Tibial nerve (tissue), 4 donors: ENCODE measurements at places on chromosomes 6 and 20. TPM values are rescaled to one million over a fixed set of nuclear protein-coding genes. Genes with fewer than 3 reads are reported as not detected.

- no peaks in the 10 kb centered on the region for H3K27me3 ChIP-seq
- H3K4me3 ChIP-seq = no peak overlapping the region
- H3K36me3 ChIP-seq = no peaks in the 10 kb centered on the region
- H3K4me1 ChIP-seq = peaks cover 13% of the 10 kb centered on the region
- DNase-seq = no peak
Measured at GRCh38 chr6:11710311-11710761, 68.3 kb downstream of the ADTRP start.

DNA sequence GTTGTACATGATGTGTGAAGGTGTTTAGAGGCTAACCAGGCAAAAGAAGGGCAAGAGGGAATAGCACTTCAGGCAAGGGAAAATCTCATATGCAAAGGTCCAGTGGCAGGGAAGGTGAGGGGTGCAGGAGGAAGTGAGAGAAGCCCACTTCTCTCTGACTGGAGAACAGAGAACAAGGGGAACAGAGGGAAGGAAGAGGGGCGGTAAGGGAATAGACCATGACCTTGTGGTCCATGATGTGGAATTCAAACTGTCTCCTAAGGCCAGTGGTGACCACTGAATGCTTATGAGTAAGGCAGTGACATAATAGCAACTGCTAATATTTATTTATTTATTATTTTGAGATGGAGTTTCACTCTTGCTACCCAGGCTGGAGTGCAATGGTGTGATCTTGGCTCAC lies 20.6 kb upstream of the SLC9A8 start:
- no peak overlapping the region for H3K4me3 ChIP-seq
- no peaks in the 10 kb centered on the region for H3K36me3 ChIP-seq
- H3K27me3 ChIP-seq = no peaks in the 10 kb centered on the region
- no peak overlapping the region for H3K27ac ChIP-seq
- DNase-seq = no peak

DNA sequence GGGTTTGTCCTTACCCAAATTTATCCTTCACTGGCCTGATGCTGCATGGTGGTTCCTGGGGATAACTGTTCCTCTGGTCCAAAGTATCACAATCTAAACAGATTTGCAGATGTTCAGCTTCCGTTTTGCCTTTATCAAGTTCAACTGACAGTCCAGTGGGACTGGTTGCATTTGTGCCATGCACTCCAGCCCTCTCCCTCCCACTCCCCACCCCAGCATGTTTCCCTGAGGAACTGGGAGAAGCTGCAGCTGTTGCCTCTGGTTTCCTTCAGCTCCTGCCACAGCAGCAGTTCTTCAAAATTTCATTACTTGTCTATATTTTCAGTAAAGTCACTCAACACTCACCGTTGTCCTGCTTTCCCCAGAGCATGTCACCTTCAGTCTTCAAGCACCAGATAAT lies 39.5 kb upstream of the KIF16B start:
- no peak overlapping the region for H3K27ac ChIP-seq
- H3K36me3 ChIP-seq = no peaks in the 10 kb centered on the region
- no peaks in the 10 kb centered on the region for H3K27me3 ChIP-seq
- no peaks in the 10 kb centered on the region for H3K4me1 ChIP-seq
- no peak overlapping the region for H3K4me3 ChIP-seq

DNA sequence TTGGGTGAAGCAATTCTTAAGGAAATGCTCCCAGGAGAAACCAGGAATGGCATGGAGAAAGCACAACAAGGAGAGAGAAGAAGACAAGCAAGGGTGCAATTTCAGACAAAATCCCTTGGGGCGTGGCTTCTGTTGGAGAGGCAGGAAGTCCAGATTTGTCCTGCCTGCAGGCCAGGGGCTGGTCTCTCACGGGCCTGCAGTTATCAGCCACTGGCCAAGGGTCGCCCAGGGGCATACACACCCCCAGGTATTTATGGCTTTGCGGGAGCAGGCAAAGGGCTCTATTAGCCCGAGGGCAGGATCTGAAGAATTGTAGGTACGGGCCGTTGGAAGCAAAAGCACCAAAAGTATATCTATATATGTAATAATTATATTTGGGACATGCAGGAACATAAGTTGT lies 87.7 kb downstream of the IYD start:
- DNase-seq = no peak
- no peak overlapping the region for H3K4me3 ChIP-seq
- no peaks in the 10 kb centered on the region for H3K27me3 ChIP-seq
- H3K36me3 ChIP-seq = no peaks in the 10 kb centered on the region

NKX2-4 gene
- not detected for total RNA-seq

DNA sequence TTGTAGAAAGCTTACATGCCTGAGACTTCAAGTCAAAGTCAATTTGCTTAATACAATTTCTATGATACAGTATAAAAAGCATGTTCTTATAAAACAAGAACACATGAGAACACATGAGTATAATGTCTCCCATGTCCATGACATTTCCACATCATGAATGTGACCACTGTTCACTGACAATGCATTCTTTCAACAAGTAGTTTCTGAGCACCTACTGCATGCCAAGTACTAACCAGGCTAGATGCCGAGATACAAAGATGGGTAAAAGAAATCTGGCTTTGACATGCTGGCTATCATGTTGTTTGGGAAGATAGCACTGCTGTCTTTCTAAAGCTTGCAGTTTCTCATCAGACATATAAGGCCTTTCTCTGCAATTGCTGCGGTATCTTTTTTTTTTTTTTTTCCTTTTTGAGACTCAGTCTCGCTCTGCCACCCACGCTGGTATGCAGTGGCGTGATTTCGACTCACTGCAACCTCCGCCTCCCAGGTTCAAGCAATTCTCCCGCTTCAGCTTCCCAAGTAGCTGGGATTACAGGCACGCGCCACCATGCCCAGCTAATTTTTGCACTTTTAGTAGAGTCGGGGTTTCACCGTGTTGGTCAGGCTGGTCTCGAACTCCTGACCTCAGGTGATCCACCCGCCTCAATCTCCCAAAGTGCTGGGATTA lies 123.6 kb upstream of the DST start:
- H3K27ac ChIP-seq = no peak overlapping the region
- H3K36me3 ChIP-seq = no peaks in the 10 kb centered on the region
- peaks cover 48% of the 10 kb centered on the region for H3K4me1 ChIP-seq
- H3K27me3 ChIP-seq = no peaks in the 10 kb centered on the region
